AG04449 (cell line): ENCODE measurements at places on chromosomes 3 and 15.
A peak's percentile ranks its signal among the peaks of the same experiment; 100 is the strongest.

DNA sequence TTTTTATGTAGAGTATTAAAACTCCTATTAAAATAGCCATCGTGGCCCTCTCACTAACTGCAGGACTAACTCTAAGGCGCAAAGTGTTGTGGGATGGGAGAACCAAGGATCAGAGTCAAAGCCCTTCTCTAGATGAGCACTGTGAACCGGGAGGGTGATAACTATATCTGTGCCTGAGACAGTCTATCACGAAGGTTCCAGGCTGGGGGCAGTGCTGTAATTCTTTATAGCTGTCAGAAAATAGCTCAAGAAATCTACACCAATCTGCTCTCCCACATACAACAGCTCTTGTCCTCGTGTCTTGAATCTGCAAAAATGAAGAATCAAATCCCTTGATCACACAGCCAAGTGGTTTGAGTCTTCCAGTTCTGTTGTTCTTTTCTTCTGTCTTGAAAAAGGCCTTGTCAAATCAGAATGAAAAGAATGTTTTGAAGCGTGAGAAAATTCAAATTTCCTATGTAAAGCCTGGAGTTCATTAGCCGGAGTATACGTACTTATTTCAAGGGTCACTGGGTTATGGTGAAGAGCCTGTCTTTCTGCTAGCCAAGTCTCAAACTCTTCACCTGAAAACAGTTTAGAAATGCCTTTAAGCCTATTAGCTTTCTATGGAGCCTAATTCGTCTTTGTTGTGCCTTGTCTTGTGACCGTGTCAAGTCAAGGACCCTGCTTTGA is 185.3 kb upstream of the NECTIN3 start:
- DNase-seq: no peak

DNA sequence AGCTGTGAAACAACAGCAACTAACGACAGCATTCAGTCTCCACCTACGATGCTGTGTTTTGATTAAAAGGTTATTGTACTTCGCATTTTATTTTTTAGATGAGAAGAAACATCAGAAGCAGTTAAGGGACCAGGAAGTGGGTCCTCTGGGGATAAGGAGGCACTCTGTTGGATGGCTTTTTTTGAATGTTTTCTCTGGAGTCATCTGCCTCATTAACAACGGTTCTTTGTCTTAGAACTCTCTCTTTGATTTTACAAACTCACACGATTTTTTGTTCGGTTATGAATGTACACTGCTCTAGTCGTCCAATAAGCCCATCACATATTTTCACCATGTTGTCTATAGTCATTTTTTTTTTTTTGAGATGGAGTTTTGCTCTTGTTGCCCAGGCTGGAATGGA is 36.0 kb upstream of the ARPIN start:
- DNase-seq: no peak

DNA sequence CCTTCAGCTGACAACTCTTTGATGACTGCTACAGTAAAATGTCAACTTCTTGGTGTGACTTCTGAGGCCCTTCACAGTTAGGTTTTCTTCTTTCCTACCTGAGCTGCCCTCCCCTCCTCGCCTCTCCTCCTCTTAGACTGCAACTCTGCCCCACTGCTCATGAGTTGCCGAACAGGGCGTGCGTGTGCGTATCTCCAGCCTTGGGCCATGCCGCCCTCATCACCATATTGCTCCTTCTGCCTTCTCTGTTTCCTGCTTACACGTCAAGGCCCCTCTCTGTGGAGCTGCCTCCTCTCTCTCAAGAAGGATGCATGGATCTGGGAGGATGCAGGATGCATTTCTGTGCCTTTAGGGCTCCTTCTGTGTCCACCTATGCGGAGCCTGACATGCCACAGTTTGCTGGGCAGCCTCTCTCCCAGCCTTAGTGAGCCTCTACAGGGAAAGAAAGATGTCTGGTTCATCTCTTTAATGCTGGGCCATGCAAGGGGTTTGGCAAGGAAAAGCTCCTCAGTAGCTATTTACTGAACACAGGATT is 205.9 kb downstream of the RPLP1 start:
- DNase-seq: no peak

DNA sequence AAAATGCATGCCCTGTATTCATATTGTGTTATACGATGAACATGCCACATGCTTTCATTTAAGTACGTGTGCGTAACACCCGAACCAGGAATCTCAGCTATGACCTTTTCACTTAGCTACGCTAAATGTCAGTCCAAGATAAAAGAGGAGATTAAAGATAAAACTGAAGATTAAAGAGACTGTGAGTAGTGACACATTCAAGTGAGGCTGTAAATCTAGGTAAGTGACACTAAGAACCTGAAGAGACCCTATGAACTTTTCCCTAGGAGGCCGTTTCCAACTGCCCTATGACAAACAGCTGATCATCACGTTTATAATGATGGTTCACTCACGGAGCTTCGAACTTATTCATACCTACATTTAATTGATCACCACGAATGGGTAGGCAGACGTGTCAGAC is 32.2 kb downstream of the TFRC start:
- no peak for DNase-seq

DNA sequence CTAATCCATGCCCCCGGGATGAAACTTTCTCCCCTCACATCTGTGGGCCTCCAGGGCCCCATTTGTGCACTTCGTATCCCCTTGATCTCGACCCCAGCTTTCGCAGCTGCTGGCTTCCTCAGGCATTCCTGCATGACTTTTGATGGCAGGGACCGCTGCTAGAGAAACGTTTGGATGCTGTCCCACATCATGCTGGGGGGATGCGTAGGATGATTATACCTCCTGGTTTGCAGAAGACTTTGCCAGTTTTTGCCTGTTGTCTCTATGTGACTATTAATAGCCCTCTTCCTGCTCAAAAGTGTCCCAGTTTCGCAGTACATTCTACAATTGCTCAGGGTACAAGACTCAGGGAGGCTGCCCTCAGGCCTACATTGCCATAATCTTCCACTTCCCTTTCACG is 10.4 kb upstream of the KCNAB1 start:
- DNase-seq: no peak

GRCh38 chr3:157445857-157446256 is 9.2 kb downstream of the PTX3 start:
- no peak for DNase-seq

DNA sequence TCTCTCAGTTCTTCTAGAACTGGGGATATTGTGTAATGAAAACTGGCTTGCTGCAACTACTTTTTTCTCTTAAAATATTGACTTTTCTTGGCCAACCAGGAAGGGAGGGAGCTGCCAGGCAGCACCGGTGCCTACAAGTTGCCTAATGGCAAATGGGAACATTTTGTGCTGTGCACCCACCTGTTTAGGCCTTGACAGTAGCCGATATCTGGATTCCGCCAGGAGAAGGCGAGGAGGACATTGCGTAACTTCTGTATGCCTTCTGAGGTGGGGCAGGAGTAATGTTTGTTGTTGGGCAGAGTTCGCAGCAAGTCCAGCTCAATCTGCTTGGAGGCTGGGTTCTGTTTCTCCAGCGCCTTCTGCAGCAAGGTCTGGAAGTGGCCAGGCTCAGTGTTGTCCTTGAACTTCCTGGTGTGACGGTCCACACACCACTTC is 64.9 kb downstream of the TBC1D2B start:
- no peak for DNase-seq

DNA sequence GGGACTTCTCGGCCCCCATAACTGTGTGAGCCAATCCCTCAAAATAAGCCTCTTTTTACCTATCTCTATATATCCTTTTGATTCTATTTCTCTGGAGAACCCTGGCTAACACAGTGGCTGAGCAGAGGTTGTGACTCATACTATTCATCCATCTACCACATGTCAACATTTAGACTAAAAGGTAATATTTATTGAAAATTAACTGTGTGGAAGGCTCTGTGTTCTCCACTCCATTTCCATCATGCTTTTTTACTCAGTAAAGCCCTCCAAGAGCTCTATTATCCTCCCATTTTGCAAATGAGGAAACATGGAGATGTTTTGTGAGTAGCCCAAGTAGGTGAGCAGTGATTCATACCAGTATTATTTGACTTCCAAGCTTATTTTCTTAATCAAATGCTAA is 217.9 kb upstream of the DCBLD2 start:
- no peak for DNase-seq

- no peak for DNase-seq
These were observed 158.3 kb downstream of the SV2B start for GRCh38 chr15:91258415-91258759.

GRCh38 chr3:44359146-44359751 is 20.7 kb downstream of the TCAIM start:
- no peak for DNase-seq

DNA sequence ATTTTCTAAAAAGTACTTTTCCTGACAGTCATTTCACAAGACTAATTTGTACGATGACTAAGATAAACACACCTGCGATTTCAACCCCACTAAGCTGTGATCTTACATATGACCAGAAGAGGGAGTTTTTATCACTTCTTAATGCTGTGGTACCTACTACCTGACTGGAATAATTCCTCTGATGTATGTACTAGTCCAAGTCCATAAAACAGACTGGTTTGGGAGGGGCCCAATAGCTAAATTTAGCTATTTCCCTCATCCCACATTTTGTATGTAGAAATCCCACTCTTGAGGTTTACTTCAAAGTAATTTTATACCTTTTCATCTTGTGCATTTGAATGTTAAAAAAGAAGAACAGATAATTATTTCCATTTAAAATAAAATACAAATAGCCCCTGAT is 49.7 kb upstream of the SCAANT1 start:
- no peak for DNase-seq

GRCh38 chr3:128080323-128081080 is 28.3 kb downstream of the SEC61A1 start:
- peak; percentile 63 for DNase-seq

GRCh38 chr3:129424185-129424841 is 4.1 kb downstream of the EFCAB12 start:
- DNase-seq: no peak

- DNase-seq: no peak
These were observed 32.5 kb downstream of the CDCP1 start for GRCh38 chr3:45113625-45114050.

GRCh38 chr15:36334059-36334458 is 245.4 kb upstream of the CDIN1 start:
- no peak for DNase-seq

DNA sequence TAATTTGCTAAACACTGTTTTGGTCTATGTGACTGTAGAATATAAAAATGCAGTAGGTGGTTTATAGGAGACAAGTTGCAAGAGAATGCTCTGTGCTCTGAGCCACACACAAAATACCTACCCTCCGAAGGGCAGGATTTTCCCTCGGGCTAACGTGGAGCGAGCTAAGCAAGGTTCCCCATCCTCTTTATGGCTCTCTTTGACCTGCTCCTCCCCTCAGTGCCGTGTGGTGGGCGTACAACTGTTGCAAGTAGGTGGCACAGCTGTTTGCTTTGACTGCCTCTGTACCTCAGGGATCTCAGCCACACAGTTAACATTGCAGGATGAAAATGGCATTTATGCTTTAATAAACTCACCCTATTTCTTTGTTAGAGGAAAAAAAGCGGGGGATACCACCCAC is 339.1 kb downstream of the SATB1 start:
- DNase-seq: no peak

DNA sequence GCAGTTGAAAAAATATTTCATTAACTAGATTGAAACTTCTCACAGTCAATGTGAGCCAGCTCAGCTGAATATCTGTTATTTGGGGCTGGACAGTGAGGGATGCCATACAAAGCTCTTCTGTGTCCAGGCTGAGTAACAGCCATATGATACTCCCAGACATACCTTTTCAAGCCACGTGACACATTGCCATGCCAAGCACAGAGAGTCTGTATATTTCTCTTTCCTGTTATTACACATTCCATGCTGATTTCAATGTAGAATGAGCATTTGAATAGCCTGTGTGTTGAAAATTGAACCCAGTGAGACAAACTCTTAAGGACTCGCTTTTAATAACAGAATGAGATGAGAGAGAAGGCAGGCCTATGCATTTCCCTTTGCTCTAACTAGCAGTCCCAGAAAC is 334.7 kb upstream of the RASGRP1 start:
- DNase-seq: no peak

GRCh38 chr3:164040991-164041390 is 1037.3 kb downstream of the SI start:
- no peak for DNase-seq

DNA sequence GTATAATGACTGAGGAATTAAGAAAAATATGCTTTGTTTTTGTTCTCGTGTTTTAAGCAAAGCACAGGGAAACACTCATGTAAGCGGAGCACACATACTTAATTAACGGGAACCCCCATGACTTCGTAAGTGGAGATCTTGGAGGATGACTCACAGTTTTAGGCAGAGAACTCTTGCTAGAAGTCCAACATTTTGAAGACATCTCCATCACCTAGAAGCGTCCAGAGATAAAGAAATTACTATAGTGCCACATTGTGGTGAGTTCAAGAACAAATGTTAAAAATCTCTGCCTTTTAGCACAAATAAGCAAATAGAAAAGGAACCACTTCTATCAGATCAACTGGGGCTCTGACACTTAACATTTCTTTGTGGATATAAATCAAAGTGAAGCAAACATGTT is 194.1 kb upstream of the ARHGEF26 start:
- DNase-seq: peak; percentile 10
